ENCODE measurements at places on chromosomes 6 and 20.
A peak's percentile ranks its signal among the peaks of the same experiment; 100 is the strongest.

GRCh38 chr20:35013421-35014411 lies 58.0 kb downstream of the MYH7B start:
- DNase-seq = no peak

DNA sequence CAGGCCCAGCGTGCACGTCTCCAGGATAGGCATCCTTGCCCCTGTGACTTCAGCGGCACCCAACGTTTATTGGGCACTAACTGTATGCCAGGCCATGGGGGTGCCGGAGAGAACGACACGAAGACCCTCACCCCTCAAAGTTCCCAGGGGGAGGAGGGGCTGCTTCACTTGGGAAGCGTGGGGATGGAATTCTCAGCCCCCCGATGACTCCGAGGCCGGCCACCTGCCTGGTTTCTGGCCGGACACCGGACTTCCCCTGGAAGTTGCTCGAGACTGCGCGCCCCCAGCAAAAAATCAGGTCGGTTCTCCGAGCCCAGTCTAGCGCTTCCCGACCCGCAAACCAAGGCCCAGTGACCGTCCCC lies 275 bp upstream of the MAVS start:
- no peak for DNase-seq

GRCh38 chr6:71537717-71538116 lies 249.1 kb downstream of the OGFRL1 start:
- no peak for DNase-seq

- DNase-seq = no peak
Measured at GRCh38 chr6:131065112-131065823, 2.2 kb upstream of the EPB41L2 start.

DNA sequence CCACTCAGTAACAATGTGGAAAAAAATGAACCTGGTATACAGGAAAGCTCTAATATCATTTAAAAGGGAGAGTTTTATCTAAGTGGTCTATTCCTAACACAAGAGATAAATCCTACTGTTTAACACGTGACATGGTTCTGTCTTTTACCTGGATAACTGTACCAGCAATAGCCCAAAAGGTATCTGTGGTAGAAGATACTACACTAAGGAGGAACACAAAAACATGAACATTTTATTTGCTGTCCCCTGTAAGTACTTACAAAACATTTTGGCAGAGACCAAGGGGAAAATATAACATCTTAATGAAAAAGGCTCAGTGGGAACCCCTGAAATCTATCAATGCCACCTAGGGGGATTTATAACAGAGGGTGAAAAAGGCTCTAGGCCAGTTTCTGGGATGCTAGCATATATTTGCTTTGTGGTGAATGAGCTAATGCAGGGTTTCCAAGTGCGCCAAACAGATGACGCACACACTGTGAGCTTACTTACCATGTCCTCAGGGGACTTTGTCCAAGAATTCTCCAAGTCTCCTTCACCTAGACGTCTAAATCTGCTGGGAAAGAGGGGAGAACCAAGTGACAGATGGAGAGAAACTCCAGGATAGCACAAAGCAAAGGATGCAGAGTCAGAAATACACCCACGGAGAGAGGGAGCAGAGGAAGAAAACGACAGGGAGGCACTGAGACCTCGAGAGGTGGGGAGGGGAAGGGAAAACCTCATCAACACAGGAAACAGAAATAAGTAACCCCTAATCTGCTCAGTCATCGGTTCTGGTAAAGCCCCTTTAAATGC lies 147.9 kb upstream of the PRND start:
- DNase-seq = no peak

DNA sequence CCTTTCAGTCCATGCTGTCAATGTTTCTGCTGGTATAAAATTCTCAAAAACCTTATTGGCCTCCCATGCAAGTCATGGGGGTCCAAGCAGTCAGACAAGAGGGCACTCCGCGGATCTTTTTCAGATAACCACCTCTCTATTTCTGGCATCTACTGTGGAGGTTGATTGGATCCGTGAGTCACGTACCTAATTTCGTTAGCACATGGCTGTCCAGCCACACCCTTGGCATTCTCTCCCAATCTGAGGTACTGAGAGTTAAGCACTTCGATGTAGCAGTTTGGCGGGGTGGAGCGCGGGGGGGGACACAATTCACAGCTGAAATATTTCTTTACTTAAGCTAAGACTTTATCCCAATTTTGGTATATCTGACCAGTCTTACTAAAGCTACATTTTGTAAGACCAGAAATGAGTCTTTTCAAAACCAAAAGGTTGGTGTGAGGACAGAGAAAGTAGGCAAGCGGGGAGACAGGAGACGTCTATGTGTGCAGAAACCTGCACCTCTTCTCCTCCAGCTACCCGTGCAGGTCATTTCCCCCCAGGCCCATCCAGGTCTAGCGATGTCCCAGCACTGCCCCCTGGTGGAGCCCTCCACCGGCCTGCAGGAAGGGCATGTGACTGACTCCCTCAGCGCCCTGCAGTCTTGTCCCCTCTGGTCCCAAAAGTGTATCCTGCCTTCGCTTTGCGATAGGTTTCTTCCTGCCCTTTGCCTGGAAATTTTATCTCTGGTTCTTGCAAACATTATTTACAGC lies 113.1 kb downstream of the ADAT2 start:
- DNase-seq = peak; percentile 43

- DNase-seq = no peak
Measured at GRCh38 chr6:39128106-39128505, 13.1 kb upstream of the SAYSD1 start.

- DNase-seq = peak; percentile 31
Measured at GRCh38 chr6:62640749-62641148, 354.7 kb upstream of the KHDRBS2 start.

DNA sequence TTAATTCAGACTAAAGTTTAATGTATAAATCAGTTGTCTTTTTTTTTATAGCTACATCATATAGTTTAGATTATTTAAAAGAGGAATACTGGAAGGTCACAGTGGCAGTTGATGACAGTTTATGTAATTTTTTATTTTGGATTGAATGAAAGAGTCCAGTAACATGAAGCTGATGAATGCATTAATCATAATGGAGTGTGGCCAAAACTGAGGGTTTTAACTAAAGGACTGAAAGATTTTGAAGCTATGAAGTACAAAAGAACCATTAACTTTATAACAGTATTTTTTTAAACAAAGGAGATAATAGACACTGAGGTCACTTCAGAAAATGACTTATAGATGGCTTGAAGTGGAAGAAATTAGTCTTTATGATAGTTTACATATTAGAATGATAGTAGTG lies 41.3 kb downstream of the TRMT11 start:
- no peak for DNase-seq

- no peak for DNase-seq
Measured at GRCh38 chr6:55820696-55821095, 54.7 kb downstream of the BMP5 start.

DNA sequence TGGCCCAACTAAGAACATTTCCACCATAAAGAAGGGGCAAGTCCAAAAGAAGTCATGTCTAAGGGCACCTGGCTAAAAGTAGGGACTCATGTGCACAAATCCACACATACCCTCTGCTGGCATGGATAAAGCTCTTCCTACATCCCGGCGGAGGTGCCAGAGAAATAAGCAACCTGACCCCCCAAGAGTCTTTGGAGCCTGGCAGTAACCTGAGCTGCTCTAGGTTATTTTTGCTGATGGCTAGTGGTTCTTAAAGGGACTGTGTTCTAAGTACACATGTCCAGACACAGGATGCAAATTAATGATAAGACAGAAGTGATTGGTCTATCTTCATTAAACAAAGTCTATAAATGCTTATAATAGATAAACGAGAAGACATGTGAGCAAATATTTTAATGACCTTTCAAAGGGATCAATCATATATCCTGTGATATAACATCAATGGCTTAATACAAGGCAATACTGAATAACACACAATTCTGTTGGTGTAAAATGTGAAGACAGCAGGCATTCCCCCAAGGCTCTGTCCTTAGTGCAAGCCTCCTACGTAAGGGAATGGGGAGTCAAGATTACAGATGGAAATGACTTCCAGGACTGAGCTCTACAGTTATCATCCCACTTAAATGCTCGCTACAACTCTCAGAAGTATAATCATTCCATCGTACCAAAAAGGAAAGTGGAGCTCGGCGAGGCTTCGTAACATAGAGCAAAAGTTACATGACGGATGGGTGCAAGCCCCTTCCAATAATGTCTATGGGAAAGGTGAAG lies 52.5 kb downstream of the HIVEP2 start:
- DNase-seq = no peak

GRCh38 chr6:158826819-158827501 lies 7.8 kb upstream of the EZR start:
- DNase-seq = no peak

- no peak for DNase-seq
Measured at GRCh38 chr6:29948277-29948676, 5.9 kb downstream of the HLA-A start.

- no peak for DNase-seq
Measured at GRCh38 chr6:156899532-156900135, 122.5 kb downstream of the ARID1B start.

DNA sequence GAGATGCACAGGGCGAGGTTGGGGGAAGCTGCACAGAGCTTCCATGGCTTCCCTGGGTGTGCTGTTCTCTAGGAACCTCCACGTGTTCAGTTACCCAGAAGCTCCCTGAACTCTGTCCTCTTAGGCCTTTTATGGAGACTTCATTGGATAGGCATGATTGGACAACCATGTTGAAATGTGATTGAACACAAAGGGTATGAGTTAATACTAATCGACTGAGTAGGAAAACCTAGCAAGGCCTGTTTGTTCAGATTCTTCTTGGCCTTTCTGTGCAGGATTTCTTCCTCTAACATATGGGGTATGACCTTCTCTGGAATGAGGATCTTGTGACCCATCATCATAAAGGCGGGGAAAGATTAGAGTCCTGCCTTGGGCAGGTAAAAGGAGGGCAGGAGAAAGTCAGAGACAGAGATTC lies 70.7 kb upstream of the SMIM29 start:
- DNase-seq = no peak

DNA sequence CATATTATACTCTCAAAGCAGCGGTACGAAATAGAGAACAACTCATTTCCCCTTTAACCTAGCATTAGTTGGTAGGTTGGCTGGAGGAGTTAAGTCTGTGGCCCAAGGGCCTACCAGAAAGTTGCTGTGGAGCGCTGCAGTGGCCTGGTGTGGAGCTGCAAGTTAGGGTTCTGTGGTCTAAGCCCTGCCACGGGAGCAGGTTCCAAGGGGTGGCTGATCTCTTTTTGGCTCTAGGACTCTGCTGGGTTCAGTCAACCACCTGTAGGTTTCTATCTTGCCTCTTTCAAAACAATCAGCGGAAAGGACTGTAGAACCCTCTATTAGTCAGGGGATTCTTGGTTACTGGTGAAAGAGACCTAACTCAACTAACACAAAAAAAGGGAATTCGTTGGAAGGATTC lies 54.5 kb upstream of the TULP4 start:
- no peak for DNase-seq

DNA sequence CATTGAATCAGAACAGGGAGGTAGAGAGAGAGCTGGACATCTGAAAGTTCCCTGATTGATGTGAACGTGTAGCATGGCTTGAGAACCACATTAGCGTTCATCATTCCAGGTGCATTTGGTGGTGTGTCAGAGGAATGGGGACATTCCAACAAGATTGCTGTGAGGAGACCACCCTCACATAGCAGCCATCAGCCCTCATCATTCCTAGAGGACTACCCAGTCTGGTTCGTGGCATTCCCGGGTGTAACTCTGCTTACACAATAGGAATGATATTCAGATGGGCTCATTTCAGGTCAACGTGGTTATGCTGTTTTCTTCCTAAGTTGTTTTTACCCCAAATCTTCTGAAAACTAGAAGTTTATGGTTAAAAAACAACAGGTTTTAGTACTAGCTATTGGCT lies 62.2 kb upstream of the KLHL31 start:
- no peak for DNase-seq

- no peak for DNase-seq
Measured at GRCh38 chr6:89449193-89449592, 16.2 kb downstream of the ANKRD6 start.

DNA sequence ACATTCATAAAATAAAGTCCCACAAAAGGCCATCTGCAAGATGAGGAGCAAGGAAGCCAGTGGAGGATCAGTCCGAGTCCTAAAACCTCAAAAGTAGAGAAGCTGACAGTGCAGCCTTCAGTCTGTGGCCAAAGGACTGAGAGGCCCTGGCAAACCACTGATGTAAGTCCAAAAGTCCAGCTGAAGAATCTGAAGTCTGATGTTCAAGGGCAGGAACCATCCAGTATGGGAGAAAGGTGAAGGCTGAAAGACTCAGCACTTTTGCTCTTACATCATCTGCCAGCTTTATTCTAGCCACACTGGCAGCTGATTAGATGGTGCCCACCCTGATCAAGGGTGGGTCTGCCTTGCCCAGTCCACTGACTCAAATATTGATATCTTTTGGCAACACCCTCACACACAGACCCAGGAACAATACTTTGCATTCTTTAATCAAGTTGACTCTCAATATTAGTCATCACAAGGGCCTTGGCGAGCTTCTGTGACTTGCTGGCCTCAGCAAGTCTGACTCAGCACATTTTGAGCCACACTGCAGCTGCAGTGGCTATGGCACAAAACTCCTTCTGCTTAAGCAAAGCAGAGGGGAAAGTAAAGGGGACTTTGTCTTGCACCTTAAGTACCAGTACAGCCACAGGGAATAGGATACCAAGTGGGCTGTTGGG lies 1370.3 kb upstream of the CITED2 start:
- no peak for DNase-seq

DNA sequence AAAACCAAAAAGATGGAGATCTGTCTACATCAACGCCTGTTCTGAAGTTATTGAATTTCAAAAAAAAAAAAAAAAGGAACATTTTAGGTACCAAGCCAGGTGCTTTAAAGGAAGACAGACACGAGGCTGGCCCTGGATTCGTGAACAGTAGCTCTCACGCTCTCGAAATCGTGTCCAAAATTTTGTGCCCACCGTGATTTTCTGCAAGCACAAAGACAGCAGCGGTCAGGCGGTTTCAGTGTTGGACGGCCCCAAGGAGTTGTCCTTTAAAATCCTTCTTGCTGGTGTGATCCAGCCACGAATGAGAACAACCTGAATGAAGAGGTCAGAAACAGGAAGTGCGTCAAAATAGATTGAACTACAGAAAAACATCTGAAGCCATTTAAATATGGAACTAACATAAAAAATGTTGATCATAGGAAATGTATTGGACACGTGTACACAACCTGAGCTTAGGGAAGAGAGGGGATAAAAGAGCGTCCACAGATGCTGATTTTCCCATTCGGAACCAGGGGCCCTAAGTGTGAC lies 78.2 kb downstream of the THBS2 start:
- no peak for DNase-seq

GRCh38 chr6:138113588-138114210 lies 6.5 kb upstream of the PERP start:
- peak; percentile 14 for DNase-seq

- DNase-seq = no peak
Measured at GRCh38 chr6:11430036-11430435, 107.5 kb upstream of the TMEM170B start.

GRCh38 chr20:50126662-50127061 lies 13.7 kb upstream of the UBE2V1 start:
- no peak for DNase-seq
